ENCODE measurements at places on chromosomes 11 and 22.
A peak's percentile ranks its signal among the peaks of the same experiment; 100 is the strongest.

DNA sequence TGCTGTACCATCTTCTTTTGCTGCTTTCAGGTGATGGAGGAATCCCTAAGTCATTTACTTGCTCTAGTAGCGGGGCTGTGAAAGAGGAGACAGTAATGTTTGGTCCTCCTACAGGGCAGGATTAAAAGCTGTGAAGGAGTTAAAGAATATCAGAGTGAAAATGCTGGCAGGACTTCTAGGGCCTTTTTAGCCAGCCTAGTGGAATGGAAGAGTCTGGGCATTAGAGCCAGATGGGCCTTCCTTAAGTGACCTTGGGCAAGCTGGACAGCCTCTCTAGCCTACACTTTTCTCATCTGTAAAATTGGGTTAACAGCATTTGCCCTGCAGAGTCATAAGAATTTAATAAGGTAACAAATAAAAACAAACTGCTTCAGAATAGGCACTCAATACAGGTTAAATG lies 114.7 kb downstream of the RBFOX2 start:
- DNase-seq = no peak

DNA sequence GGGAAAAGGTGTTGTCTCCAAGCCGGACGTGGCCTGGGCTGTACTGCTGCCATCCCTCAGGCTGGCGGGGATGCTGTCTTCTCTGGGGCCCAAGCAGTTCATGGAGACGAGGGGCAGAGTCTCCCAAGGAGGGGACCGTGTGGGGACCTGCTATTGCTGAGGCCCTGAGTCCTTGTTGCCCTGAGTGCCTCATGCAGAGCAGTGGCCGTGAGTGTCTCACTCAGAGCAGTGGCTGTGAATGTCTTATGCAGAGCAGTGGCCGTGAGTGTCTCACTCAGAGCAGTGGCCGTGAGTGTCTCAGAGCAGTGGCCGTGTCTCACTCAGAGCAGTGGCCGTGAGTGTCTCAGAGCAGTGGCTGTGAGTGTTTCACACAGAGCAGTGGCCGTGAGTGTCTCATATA lies 54.7 kb downstream of the GRAMD4 start:
- no peak for DNase-seq

GRCh38 chr11:111128076-111128870 lies 117.3 kb upstream of the POU2AF2 start:
- DNase-seq = no peak

- DNase-seq = peak; percentile 10
These were observed 816 bp upstream of the PLEKHA7 start for GRCh38 chr11:17014833-17015626.

DNA sequence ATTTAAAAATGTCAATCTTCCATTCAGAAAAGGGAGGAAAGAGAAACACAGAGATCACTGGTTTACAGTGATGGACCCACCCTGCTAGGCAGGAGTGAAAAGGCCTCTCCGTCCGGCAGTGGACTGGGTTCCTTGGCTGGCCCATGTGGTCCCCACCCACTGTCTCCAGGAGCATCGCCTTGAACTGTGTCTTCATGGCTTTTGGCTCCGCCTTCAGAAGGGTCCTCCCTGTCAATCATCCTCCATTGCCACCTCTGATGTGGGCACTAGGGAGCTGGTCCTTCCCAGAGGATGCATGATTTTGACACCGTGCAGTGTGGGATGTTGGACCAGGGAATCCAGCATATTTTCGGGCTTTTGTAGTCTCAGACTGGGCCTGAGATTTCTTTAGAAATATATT lies 58.2 kb upstream of the B3GAT1 start:
- no peak for DNase-seq

GRCh38 chr11:70032470-70032795 lies 45.7 kb upstream of the ANO1 start:
- no peak for DNase-seq

- DNase-seq = peak; percentile 2
These were observed 14.7 kb upstream of the PTS start for GRCh38 chr11:112211536-112211935.

DNA sequence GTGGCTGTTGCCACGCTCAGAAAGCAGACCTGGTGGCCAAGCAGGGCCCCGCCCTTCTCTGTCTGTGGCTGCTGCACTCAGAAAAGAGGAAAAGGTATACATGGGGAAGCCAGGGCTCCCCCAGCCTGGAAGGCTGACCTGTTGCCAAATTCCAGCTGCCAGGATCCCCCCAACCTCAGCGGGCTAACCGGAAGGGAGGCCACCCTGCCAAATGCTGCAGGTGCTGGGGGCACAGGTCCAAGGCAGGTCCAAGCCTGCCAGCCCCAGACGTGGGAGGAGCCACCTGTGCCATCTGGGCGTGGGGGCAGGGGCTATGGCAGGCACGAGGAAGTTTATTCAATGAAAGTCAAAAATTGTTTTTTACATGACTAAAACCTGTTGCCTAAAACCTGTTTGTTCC lies 2.6 kb downstream of the NPTXR start:
- no peak for DNase-seq

Data from CD4-positive, alpha-beta T cell treated with Interleukin-15 for 4 hours (primary cell).